BE2C (cell line): ENCODE measurements at places on chromosomes 7 and 10.

- DNase-seq: no peak
These were observed 4.7 kb downstream of the CYP3A7 start for GRCh38 chr7:99730238-99730810.

GRCh38 chr7:52504561-52504960 is 530.9 kb upstream of the POM121L12 start:
- DNase-seq: peak; percentile 9

DNA sequence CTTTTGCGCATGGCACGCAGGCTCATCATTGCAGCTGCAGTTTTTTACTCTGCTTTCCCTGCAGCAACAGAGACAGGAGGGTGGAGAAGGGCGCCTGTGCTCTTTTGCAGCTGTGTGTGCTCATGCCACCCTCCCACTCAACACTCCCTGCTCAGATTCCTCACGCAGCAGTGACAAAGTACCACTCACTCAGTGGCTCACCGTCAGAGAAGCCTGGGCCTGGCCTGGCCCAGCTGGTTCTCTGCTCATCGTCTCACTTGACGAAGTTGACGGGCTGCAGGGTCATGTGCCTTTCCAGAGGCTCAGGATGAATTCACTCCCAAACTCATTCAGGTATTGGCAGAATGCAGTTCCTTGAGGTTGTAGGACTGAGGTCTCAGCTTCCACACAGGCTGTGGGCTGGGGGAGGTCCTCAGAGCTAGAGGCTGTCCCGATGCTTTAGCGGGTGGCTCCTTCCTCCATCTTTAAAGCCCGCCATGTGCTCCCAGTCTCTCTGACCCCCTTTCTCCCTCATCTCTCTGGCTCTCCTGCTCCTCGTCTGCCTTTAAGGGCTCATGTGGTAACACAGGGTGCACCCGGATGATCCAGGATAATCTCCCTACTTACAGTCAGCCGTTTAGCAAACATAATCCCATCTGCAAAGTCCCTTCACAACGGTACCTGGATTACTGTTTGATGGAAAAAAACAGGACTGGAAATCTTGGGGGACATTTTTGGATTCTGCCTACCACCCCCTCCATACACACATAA is 25.8 kb downstream of the PTPRE start:
- DNase-seq: no peak

DNA sequence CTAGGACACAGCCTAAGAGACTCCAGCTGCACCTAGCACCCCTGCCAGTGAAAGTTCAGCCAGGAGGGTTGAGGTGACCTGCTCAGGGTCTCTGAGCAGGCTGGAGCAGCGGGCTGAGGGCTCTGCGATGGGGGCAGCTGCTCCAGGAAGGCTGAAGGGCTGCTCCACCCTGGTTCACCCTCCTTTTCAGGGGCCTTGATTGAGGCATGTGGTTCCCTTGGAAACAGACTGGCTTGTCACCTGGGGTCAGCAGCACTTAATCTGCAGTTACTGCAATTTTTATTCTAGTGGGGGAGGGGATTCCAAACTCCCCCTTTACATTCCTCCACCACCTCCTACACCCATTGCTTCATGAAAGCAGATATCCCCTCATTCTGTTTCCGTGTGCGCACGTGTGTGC is 85.3 kb upstream of the UNC5B start:
- no peak for DNase-seq

DNA sequence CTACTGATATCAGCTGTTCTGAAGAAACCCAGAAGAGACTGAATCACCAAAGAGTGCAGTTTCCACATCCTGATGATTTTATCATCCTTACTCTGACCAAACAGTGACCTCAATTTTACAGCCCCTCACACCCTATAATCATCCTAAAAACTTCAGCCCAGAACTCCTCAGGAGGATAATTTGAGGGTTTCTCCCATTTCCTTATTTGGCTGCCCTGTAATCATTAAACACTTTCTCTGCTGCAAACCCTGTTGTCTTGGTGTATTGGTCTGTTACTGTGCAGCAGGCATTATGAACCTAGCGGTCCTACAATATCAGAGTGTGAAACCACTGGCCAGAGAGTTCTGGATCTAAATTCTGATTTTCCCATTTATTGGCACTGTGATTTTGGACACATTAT is 141.7 kb downstream of the PCLO start:
- no peak for DNase-seq

- DNase-seq: peak; percentile 22
These were observed 3.2 kb downstream of the AKR1B15 start for GRCh38 chr7:134552105-134552504.

- no peak for DNase-seq
These were observed 29.1 kb downstream of the RHEB start for GRCh38 chr7:151490456-151491105.
